ENCODE measurements at places on chromosomes 5 and 9. TPM values are rescaled to one million over a fixed set of nuclear protein-coding genes. Genes with fewer than 3 reads are reported as not detected.
A peak's percentile ranks its signal among the peaks of the same experiment; 100 is the strongest.

- no peak for DNase-seq
Observed at GRCh38 chr5:78813906-78814530, 165.4 kb upstream of the LHFPL2 start.

GRCh38 chr9:78314953-78315870 is 18.3 kb downstream of the PSAT1 start:
- no peak for DNase-seq

- no peak for DNase-seq
Observed at GRCh38 chr5:151191661-151192060, 32.2 kb downstream of the CCDC69 start.

- no peak for DNase-seq
Observed at GRCh38 chr9:85443190-85443598, 298.6 kb downstream of the AGTPBP1 start.

DNA sequence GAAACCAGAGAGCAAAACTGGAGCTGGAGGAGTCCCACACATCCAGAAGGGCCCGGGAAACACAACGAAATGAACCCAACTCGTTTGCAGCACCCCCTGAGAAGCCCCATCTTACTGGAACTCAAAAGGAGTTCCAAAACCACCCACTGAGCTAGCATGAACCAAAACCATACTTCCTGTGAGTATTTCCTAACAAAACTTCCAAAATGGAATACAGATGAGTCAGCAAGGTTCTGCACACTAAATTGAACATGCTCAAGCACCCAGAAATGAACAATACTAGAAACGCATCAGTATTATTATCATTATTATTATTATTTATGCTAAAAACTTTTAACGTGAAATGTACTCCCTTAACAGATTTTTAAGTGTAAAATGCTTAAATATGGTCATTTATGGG is 8.0 kb upstream of the SPOCK1 start:
- no peak for DNase-seq

DNA sequence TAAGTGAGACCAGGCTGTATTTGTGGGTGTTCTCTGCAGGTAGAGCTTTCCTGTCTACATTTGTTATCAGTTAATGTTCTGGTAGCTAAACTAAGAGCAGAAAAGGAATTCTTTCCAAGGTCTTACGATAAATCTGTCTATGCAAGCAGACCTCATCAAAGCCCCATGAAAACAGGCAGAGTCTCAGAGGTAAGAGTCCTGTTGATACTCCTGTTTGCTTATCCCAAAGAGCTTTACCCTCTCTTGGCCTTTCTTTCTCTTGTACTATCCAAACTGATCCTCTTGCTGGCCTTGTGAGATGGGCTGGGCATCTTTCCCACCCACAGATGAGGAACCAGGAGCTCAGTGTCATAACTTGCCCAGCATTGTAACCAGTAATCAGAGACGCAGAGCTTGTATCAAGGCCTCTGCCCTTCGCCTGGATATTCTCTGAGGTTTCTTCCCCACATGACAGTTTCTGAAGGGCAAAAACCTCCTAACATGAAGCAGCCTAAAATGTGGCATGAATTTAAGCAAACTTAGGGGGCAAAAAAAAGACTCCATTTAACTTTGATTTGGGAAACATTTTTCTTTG is 33.5 kb downstream of the PRKACG start:
- DNase-seq: no peak

DNA sequence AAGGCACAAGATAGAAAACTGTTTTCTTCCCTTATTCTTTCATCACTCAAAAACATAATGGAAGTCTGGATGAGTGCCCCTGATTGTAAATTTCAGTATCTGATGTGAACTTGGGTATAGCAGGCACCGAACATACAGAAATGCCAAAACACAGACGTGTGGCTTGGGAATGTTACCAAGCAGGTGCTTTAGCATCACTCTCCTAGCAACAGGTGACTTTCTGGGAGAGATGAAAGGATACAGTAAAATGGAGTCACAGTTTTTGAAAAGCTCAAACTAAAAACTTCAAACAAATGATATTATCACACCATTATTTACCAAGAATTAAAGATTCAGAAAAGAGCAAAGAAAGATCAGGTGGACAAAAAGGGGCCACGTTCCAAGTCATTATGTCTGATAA is 130.2 kb downstream of the DROSHA start:
- no peak for DNase-seq

DNA sequence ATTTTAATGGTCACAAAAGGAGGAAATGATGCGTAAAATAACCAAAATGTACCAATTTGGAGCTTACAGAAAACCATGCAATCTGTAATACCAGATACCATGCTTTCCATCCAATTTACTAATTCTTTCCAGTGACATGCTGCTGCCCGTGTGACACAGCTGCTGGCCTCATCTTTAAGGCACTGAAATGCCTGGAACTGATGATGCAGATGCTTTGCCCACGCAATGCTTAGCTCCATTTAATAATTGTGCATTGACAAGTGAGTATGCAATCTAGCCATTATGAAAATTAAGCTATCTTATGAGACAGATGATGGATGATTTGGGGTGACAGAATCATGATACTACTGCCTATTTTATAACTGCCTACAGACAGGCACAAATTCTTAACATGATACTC is 169.2 kb upstream of the CTNND2 start:
- DNase-seq: no peak

GRCh38 chr9:106911951-106912350 is 49.0 kb downstream of the ZNF462 start:
- DNase-seq: no peak

- DNase-seq: no peak
Observed at GRCh38 chr9:9764821-9765220, 848.0 kb downstream of the PTPRD start.

DNA sequence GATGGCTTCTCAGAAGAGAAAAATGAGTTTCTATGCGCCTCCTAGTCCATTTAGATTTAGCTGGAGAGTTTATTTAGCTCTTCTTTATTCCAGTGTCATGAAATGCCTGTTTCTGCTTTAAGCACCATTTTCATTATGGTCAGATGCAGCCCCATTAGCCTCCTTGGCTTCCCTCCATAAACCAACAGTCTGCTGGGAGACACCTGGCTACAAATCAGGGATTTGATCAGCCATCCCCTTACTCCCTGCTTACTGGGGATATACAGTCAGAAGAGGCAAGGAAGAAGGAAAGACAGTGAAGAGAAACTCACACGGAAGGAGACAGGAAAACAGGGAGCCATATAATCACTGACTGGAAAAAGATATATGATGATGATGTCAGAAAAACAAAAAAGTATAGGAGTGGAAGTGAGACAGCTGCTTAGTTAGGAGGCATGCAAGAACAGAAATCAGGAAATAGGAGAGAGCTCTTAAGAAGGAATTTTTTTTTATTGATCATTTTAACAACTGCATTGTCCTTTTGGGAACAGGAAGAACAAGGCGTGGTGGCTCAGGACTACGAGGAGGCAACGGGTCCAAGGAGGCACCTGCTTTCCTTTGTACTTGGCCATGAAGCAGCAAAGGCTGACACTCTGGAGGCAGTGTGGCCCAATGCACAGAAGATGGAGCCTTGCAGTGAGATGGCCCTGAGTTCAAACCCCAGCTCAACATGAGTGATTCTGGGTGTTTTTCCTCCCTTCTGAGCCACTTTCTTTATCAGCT is 56.1 kb downstream of the MED27 start:
- no peak for DNase-seq

DNA sequence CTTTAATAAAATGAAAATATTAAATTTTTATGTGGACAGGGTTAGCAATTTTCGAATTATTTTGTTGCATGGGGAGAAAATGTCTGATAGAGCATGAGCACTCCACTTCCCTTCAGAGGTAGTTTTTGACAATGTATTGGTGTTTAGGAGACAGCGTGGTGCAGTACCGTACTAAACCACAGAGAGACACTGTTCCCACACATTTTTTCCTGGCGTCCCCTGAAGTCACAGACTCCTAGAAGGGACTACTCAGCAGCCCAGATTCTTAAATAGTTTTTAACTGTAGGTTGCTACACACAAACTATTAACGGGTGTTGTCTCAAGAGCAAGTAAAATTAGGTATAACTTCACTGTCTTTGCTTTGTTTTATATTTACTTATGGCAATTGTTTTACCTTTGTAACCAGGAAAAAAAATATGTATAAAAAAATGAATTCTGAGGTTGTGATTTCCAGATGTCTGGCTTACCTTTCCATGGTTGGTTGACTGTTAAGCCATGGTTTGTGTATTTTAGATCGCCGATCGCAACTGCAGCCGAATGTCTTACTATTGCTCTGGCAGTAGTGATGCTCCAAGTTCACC is 171.2 kb downstream of the DOCK8 start:
- DNase-seq: peak; percentile 39

- DNase-seq: no peak
Observed at GRCh38 chr9:25964239-25964638, 286.0 kb upstream of the TUSC1 start.

Gene NOL6
- 13.9 TPM for total RNA-seq

Gene DCAF12
- total RNA-seq: 21.8 TPM
